ENCODE measurements at places on chromosomes 4 and X.

GRCh38 chr4:165199722-165200121 lies 7.6 kb upstream of the KLHL2 start:
- DNase-seq: no peak

DNA sequence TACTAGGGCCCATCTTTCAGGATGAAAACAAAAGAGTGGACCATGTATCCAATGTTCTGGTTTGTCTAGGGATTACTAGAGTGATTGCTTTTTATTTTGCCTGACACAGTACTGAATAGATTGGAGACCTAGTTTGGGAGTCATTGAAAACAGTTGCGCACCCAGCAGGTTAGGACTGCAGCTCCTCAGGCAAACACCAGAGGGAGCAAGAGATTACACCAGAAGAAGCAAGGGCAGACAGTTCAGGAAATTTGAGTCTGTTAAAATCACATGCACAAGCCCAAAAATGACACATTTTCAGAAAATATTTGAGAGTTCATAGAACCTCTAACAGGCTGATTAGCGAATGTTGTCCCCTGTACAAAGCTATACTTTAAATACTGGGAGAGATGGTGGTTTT lies 55.6 kb downstream of the CYLC1 start:
- no peak for DNase-seq

DNA sequence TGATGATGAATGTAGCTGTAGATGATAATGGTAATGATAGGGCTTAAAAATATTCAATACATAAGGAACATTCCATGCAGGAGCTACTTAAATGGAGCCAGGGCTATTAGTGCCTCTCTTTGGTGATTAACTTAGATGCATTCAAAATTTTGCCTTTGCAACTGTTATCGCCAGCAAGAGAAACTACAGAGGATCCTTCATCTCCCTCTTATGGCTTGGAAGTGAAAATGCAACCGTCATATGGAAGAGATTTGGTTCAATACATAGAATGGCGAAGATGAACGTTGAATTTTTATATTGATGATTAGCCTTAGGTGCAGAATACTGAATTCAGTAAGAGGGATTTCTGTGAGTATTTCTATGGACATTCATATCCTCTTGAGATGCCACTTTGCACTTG lies 134.5 kb upstream of the NLGN4X start:
- DNase-seq: no peak

GRCh38 chr4:158599150-158599549 lies 72.5 kb downstream of the C4orf46 start:
- DNase-seq: no peak

DNA sequence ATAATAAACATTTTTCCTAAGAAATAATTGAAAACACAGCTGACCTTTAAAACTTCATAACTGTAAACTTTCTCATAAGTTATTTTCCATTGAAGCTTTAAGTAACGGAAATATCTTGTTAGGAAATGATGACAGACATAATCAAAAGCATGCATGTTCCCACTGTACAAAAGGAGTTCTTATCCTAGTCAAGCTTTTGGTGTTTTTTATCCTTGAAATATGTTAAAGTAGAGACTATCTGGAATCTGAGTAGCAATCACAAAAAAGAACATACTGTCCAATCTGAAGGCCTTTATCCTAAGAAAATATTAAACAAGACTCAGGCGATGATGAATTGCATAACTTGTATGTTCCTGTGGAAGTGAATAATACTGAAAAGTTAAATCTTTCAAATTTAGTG lies 14.4 kb downstream of the GEMIN8 start:
- no peak for DNase-seq

DNA sequence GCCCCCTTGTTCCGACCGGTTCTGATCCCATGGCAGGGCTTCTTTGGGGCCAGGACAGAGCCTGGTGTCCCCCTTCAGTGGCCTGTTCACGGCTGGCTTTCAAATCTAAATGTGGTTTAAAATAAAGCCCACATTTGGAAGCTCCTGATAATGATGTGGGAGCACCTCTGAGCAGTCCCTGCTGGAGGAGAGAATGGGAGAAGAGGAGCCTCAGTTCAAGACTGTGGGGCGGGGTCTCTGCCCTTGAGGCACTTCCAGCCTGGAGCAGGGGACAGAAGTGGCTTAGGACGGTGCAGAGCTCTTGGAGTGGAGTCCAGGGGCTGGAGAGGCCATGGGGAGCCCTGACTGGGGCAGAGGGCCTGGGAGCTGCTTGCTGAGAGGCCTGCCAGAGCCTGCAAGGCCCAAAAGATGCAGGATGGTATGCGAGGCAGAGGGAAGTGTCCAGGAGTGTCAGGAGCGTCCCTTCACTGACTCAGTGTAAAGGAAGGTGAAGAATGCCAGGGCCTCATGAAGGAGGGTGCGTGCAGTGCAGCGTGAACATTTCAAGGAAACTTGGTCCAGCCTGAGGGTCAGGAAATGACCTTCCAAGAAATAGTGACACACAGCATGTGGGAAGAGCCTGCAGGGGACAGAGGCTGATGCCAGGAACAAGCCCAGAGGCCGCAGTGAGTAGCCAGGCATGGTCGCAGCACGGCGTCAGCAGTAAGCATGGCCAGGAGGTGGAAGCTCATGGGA lies 21.1 kb upstream of the TADA2B start:
- DNase-seq: no peak

- no peak for DNase-seq
Observed at GRCh38 chr4:1795299-1796195, 2.5 kb downstream of the FGFR3 start.

DNA sequence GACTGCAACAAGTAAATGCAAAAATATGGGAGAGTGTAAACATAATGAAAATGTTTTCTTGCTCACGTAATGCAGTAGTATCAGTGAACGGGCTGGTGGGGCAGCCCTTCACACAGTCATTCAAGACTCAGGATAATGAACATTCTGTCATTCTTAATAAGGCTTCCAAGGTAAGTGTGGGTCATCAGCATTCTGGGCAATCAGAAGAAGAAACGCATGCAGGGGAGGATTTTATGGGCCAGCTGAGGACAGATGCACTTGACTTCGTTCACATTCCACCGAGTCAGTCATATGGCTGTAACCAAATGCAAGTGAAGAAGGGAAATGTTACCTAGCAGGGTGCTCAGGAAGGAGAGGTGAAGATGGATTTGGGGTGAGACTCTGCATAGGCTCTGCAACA lies 68.0 kb upstream of the MAP9 start:
- no peak for DNase-seq

GRCh38 chrX:69031971-69032391 lies 133.3 kb downstream of the PJA1 start:
- DNase-seq: no peak

GRCh38 chr4:2850966-2851798 lies 7.5 kb downstream of the ADD1 start:
- DNase-seq: no peak

DNA sequence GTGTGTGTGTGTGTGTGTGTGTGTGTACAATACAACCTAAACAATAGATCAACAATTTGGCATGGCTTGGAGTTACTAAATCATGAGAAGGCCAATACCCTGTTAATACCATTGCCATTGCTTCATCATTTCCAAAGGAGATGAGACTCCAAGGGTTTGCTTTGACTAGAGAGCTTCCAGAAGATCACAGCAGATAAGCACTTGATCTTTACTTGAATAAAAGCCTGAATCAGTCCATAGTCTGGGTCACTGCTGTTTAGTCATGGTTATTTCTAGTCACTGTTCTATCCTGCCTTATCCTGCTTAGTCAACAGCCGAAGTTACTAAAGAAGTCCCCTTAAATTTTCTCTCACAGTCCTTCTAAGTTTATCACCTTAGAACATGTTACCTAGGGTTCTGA lies 58.2 kb downstream of the RAB40AL start:
- DNase-seq: no peak

- no peak for DNase-seq
Observed at GRCh38 chr4:48799157-48799556, 19.1 kb upstream of the FRYL start.

- no peak for DNase-seq
Observed at GRCh38 chr4:188869581-188869980, 730.3 kb downstream of the TRIML1 start.

DNA sequence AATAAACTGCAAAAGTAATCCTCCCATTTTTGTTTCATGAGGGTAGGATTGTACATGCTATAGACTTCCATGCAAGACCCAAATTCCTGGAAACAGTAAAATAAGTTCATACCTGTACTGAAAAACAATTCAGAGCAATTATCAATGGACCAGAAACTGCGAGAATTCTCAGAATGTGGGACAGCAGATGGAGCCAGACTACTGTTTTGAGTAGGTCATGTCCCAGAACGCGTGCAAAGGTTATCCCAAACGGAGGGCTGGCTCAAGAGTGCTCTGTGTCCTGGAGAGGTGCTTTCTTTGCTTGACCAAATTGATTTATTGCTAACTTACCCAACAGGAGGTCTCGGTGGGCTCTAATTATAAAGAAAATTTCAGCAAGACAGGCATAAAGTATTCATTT lies 1.7 kb upstream of the MAGEH1 start:
- no peak for DNase-seq

DNA sequence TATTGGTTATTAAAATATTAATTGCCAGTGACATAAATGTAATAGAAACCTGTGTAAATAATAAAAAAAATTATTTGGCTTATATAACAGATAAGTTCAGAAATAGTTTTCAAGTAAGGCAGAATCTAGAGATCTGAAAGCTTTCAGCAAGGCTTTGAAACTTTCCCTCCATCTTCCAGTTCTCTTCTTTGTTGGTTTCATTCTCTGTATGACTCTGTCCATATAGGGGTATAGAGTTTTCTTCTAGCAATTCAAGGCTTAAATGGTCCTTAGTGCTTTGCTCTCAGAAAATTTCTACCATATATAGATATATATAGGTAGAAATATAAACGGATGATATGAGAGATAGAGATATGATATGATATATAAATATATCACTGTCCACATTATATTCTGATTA lies 160.5 kb upstream of the GABRA2 start:
- DNase-seq: no peak

GRCh38 chr4:48503233-48504025 lies 13.4 kb downstream of the ZAR1 start:
- no peak for DNase-seq

DNA sequence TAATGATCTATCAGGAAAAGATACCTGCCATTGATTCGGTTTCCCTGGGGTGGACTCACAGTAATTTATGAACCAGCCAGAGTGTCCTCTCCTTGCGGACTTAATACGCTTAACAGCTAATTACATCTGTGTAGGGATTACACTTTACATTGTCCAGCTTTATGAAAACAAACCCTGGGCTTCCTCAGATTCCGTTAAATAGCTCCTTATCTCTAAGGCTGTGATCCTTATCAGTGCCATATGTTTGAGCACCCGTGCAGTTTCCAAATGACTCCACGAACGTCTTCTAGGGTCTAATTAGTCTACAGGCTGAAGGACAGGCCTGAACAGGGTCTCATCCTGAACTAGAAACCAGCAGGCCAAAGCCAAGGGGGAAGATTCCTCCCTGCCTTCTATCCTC lies 56.9 kb downstream of the KDR start:
- no peak for DNase-seq

DNA sequence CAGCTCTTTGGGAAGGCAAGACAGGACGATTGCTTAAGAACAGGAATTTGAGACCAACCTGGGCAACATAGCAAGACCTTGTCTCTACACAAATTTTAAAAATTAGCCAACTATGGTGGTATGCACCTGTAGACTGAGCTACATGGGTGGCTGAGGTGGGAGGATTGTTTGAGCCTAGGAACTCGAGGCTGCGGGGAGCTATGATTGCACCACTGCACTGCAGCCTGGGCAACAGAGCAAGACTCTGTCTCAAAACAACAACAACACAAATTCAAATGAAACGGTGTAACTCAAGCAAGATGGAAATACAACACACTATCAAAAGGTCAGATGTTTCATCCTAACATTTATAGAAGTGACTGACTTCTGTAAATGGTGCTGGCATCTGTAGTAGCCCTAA lies 37.1 kb downstream of the XG start:
- no peak for DNase-seq

GRCh38 chrX:104189837-104190236 lies 23.6 kb downstream of the FAM199X start:
- DNase-seq: no peak

DNA sequence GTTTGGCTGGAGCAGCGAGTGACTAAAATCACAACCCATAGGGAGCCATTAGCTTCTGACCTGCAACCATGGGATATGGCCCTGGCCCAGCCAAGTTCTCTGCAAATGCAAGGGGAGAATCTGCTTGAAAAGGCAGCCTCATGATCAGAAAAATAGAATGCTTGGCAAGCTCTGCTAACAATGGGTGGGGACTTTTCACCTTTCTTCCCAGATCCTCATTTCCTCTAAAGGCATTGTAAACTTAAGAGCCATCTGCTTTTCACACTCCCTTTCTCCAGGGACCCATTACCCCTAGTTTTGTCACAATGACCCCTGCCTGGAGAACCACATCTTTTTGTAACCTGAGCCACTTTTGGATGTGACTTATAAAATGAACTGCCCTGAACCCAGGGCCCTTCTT lies 104.3 kb downstream of the PARM1 start:
- no peak for DNase-seq

GRCh38 chr4:101252721-101253120 lies 94.6 kb downstream of the PPP3CA start:
- DNase-seq: no peak

DNA sequence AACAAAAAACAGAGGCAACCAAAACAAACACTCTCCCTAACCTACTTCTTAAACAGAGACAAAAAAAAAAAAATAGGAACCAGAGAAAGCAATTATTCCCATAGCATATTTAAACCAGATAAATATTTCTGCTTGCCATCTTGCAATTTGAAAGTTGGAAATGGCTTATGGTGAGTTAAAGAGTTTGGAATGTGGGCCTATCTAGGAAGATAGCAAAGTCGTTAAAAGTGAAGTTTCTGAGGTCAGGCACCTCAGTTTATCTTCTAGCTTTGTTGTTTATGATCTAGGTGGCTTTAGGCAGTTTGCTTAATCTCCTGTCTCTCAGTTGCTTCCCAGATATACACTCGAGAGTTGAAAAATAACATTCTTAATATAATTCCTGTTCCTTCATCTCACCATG lies 284.2 kb downstream of the KCNIP4 start:
- DNase-seq: no peak
